Cardiac muscle cell (in vitro differentiated cells and primary cell): ENCODE measurements at places on chromosomes 6 and 20. TPM values are rescaled to one million over a fixed set of nuclear protein-coding genes. Genes with fewer than 3 reads are reported as not detected.
A peak's percentile ranks its signal among the peaks of the same experiment; 100 is the strongest.

GRCh38 chr20:55478724-55479450, 526.4 kb downstream of the CBLN4 start:
- DNase-seq: no peak
- no peak overlapping the region for H3K27ac ChIP-seq
- H3K4me3 ChIP-seq: no peak overlapping the region

DNA sequence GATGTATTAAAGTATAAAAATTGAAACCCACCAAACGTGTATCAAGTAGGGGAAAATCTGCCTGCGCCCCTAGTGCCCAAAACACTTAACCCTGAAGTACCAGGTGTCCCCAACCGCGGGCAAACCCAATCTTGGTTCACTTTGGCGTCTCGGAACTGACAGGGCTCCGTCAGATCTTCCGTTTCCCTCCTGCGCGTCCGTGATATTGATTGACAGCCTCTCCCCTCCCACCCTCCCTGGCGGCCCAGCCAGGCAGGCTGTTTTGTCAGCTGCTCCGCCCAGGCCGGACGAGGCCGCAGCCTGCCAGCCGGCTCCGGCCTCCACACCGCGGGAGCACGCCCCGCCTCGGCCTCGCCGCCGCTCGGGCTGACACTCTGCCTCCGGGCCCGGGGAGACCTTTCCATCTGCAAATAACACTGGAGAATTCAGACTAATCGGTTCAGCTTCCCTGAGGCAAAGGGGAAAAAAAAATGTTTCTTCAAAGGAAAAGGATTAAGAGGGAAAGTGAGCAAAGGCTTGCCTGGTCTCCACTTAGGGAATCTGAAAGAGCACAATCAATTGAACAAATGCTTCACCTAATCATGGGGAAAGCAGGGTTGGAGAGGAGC, 234.9 kb upstream of the MCHR2 start:
- peak; percentile 78 for DNase-seq
- no peaks in the 10 kb centered on the region for H3K27me3 ChIP-seq

- DNase-seq: no peak
- H3K4me3 ChIP-seq: no peak overlapping the region
- H3K4me1 ChIP-seq: peaks cover 22% of the 10 kb centered on the region
- no peaks in the 10 kb centered on the region for H3K27me3 ChIP-seq
- no peak overlapping the region for H3K27ac ChIP-seq
- H3K36me3 ChIP-seq: no peaks in the 10 kb centered on the region
These were observed 113.8 kb upstream of the MAFB start for GRCh38 chr20:40802886-40803285.

DNA sequence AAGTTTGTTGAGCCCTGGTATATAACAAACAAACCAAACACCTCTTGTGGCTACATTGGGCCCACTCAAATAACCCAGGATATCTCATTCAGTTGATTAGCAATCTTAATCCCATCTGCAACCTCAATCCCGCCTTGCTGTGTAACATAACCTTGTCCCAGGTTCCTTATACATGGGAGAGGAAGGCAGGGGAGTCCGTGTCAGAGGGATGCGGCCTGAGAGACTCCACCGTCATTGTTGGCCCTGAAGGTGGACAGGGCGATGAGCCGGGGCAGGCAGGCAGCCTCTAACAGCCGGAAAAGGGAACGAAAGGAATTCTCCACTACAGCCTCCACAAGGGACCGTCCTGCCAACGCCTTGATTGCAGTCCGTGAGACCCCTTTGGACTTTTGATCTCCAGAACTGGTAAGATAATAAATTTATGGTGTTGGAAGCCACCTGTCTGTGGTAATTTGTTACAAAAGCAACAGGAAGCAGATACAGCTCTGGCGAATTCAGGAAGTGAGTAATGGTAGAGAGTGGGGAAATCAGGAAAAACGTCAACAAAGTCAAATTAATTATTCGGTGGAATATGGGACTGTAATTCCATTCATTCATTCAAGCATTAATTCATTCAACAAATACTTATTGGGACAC, 124.5 kb upstream of the SALL4 start:
- no peak overlapping the region for H3K4me3 ChIP-seq
- peak; percentile 65 for DNase-seq
- no peaks in the 10 kb centered on the region for H3K4me1 ChIP-seq
- H3K36me3 ChIP-seq: no peaks in the 10 kb centered on the region

DNA sequence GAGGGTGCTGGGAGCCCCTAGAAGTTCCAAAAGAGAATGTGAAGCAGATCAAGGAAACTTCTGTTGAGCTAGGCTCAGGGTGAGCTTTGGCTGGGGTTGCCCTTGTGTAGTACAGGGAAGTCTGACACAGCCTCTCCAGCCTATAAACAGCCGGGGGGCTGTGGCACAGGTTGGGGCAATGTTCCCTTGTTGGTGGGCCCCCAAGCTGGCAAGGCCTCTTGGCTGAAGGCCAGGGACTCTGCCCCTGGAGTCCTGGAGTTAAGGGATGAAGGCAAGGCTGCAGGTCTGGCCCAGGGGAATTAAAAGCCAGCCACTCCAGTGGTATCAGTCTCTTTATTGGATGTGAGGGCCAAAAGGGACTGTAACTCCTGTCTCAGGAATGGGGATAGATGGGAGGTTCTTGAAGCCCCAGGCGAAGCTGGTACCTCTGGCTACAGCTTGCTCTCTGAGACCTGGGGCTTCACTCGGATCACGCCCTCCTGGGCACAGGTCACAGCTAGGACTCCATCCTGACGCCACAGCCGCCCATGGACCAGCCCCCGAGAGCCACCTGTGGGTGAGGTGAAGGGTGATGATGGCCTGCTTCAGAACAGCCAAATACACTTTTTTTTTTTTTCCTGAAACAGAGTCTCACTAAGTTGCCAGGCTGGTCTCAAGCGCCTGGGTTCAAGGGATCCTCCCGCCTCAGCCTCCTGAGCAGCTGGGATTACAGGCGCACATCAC, 8.0 kb downstream of the SNX21 start:
- H3K27me3 ChIP-seq: no peaks in the 10 kb centered on the region
- peak overlapping the region; percentile 66 for H3K27ac ChIP-seq
- H3K4me3 ChIP-seq: no peak overlapping the region
- peaks cover 31% of the 10 kb centered on the region for H3K36me3 ChIP-seq
- no peak for DNase-seq
- peaks cover 8% of the 10 kb centered on the region for H3K4me1 ChIP-seq

- H3K36me3 ChIP-seq: no peaks in the 10 kb centered on the region
- peaks cover 24% of the 10 kb centered on the region for H3K4me1 ChIP-seq
- H3K27ac ChIP-seq: peak overlapping the region; percentile 84
- H3K4me3 ChIP-seq: no peak overlapping the region
These were observed 24.7 kb upstream of the HDAC2 start for GRCh38 chr6:113995634-113996033.

- peaks cover 100% of the 10 kb centered on the region for H3K27me3 ChIP-seq
- no peak overlapping the region for H3K4me3 ChIP-seq
- H3K4me1 ChIP-seq: peaks cover 8% of the 10 kb centered on the region
- H3K36me3 ChIP-seq: no peaks in the 10 kb centered on the region
These were observed 7.7 kb upstream of the FOXF2 start for GRCh38 chr6:1381481-1382330.

- no peak overlapping the region for H3K27ac ChIP-seq
- DNase-seq: no peak
- H3K4me1 ChIP-seq: no peaks in the 10 kb centered on the region
These were observed 142.4 kb upstream of the INSM1 start for GRCh38 chr20:20225325-20226043.

- H3K27ac ChIP-seq: no peak overlapping the region
- peaks cover 10% of the 10 kb centered on the region for H3K4me1 ChIP-seq
- H3K4me3 ChIP-seq: no peak overlapping the region
- DNase-seq: no peak
These were observed 43.8 kb downstream of the ERMARD start for GRCh38 chr6:169795196-169795595.

DNA sequence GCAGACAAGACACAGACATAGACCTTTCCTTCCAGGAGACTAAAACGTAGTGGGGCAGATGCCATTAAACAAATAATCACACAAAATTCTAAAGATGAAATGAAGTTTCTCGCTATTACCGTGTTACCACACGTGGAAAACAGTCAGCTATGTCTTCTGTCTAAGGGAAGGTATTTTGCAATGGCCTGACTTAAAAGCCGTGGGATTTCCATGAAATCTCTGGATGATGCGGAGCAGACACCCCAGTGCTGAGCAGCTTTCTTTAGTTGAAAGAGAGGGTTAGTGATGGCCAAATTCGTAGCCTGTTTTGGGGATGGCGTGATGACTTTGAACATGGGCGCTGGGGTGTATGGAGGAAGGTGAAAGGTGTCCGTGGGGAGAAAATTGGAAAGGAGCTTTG, 281.8 kb downstream of the NRN1 start:
- H3K4me1 ChIP-seq: no peaks in the 10 kb centered on the region
- H3K4me3 ChIP-seq: no peak overlapping the region
- no peak for DNase-seq
- H3K27me3 ChIP-seq: no peaks in the 10 kb centered on the region

- DNase-seq: no peak
- no peaks in the 10 kb centered on the region for H3K4me1 ChIP-seq
- no peak overlapping the region for H3K4me3 ChIP-seq
- H3K27ac ChIP-seq: no peak overlapping the region
These were observed 486.1 kb downstream of the QKI start for GRCh38 chr6:163900570-163900969.

DNA sequence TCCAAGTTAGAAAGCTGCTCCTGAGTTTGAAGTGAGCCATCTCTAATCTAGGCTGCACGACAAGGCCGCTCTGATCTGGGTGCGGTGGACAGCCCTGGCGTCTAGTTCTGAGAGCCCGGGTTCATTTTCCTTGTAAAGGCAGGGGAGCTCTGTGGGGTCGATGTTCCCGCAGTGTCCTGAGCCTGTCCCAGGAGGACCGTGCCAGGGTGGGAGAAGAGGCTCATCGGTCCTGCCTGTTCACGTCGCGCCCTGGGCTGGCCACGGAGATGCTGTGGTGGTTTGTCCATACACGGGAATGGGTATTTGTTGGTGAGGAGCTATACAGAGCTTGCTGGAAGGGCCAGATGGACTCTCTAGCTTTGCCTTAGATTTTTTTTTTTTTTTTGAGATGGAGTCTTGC, 27.0 kb downstream of the PSMG4 start:
- H3K4me3 ChIP-seq: no peak overlapping the region
- no peaks in the 10 kb centered on the region for H3K36me3 ChIP-seq
- H3K27me3 ChIP-seq: no peaks in the 10 kb centered on the region

GRCh38 chr6:82921258-82921657, 144.4 kb downstream of the UBE3D start:
- H3K4me3 ChIP-seq: no peak overlapping the region
- H3K4me1 ChIP-seq: no peaks in the 10 kb centered on the region
- no peak for DNase-seq
- H3K36me3 ChIP-seq: no peaks in the 10 kb centered on the region
- no peaks in the 10 kb centered on the region for H3K27me3 ChIP-seq

DNA sequence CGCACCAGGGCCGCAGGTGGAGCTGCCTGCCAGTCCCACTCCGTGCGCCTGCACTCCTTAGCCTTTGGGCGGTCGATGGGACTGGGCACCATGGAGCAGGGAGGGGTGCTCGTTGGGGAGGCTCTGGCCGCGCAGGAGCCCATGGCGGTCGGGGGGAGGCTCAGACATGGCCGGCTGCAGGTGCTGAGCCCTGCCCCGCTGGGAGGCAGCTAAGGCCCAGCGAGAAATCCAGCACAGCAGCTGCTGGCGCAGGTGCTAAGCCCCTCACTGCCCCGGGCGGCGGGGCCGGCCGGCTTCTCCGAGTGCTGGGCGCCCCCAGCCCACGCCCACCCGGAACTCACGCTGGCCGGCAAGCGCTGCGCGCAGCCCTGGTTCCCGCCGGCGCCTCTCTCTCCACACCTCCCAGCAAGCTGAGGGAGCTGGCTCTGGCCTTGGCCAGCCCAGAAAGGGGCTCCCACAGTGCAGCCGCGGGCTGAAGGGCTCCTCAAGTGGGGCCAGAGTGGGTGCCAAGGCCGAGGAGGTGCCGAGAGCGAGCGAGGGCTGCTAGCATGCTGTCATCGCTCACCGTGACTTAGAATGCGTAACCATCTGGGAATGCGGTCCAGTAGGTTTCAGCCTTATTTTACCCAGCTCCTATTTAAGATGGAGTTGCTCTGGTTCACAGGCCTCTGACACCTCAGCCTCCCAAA, 77.3 kb downstream of the C6orf52 start:
- peaks cover 8% of the 10 kb centered on the region for H3K4me1 ChIP-seq
- H3K4me3 ChIP-seq: no peak overlapping the region
- no peaks in the 10 kb centered on the region for H3K27me3 ChIP-seq

CD24 gene
- 109 and 166 TPM in 2 replicates for total RNA-seq

PRSS35 gene
- total RNA-seq: 60.2 and 89.7 TPM in 2 replicates

LZTS3 gene
- 20.5 and 30.9 TPM in 2 replicates for total RNA-seq

SOBP gene
- 24.0 and 30.8 TPM in 2 replicates for total RNA-seq

NAPB gene
- total RNA-seq: 10.0 and 16.6 TPM in 2 replicates

GRM4 gene
- total RNA-seq: 0.25 and 0.42 TPM in 2 replicates

EXOC2 gene
- total RNA-seq: 24.1 and 29.2 TPM in 2 replicates
